ENCODE measurements at places on chromosomes 4 and X. TPM values are rescaled to one million over a fixed set of nuclear protein-coding genes. Genes with fewer than 3 reads are reported as not detected.

The UGT2A1 gene
- total RNA-seq, result not detected

The KIAA1210 gene
- not detected for total RNA-seq

The SLC2A9 gene
- 2.5 TPM for total RNA-seq

The MND1 gene
- 5.7 TPM for total RNA-seq

The LRIT3 gene
- total RNA-seq, result not detected

The LIMCH1 gene
- 17.3 TPM for total RNA-seq

The CTAG1A gene
- not detected for total RNA-seq

The ERAS gene
- not detected for total RNA-seq

The SLIT2 gene
- total RNA-seq, result 2.4 TPM

The MAGEA2 gene
- total RNA-seq, result not detected

The IBSP gene
- total RNA-seq, result not detected

The NUDT6 gene
- total RNA-seq, result 4.6 TPM

The TMEM271 gene
- total RNA-seq, result not detected

The ZNF280C gene
- total RNA-seq, result 5.9 TPM

The NHSL2 gene
- total RNA-seq, result 18.9 TPM

The GNRHR gene
- total RNA-seq, result not detected

The CXCL10 gene
- total RNA-seq, result 3.6 TPM

The JAKMIP1 gene
- not detected for total RNA-seq

The NPY2R gene
- not detected for total RNA-seq

The TAF7L gene
- 1.00 TPM for total RNA-seq

The FAM114A1 gene
- 109 TPM for total RNA-seq

The GAGE2A gene
- total RNA-seq, result not detected

The TLR8 gene
- total RNA-seq, result not detected

The CLGN gene
- 0.79 TPM for total RNA-seq

The PDZD4 gene
- not detected for total RNA-seq

The MTNR1A gene
- total RNA-seq, result not detected

The F11 gene
- not detected for total RNA-seq

The CPE gene
- total RNA-seq, result 0.25 TPM

The KDR gene
- 183 TPM for total RNA-seq

The TCEANC gene
- 0.40 TPM for total RNA-seq

The TCEAL5 gene
- total RNA-seq, result not detected

The GPRASP3 gene
- 4.0 TPM for total RNA-seq

The DDX53 gene
- total RNA-seq, result not detected

The CMC4 gene
- 17.3 TPM for total RNA-seq

The GBA3 gene
- not detected for total RNA-seq

The VCX2 gene
- not detected for total RNA-seq
